ENCODE measurements at places on chromosomes 3 and 15. TPM values are rescaled to one million over a fixed set of nuclear protein-coding genes. Genes with fewer than 3 reads are reported as not detected.
A peak's percentile ranks its signal among the peaks of the same experiment; 100 is the strongest.

- H3K27ac ChIP-seq = no peak within 1 kb of the TSS
- H3K36me3 ChIP-seq = no peaks in the 10 kb centered on the region
- H3K27me3 ChIP-seq = peaks cover 65% of the 10 kb centered on the region
- DNase-seq = no peak
- no peaks in the 10 kb centered on the region for H3K4me1 ChIP-seq
Observed at GRCh38 chr15:80404057-80404760, at the start of gene ARNT2. TSS of gene ARNT2 (plus strand) at chr15:80404382. CDS start at chr15:80404516, 134 bp downstream.

DNA sequence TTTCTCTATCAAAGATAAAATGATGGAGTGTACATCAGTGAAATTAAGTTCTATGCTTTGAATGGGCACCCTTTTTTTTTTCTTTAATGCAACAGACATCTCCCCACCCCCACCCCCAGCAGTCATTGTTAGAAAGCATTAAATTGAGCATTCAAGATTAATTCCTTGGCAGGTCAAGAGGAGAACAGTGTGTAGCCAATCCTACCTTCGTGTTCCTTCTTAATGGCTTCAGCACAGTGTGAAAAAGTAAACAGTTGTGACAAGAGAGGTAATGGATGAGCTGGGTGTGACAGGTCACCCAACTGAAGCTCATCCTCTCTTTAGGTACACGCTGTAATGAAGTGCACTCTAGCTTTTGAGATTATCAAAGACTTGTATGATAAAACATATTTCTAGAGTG lies 198.5 kb upstream of the RARB start:
- H3K27me3 ChIP-seq = no peaks in the 10 kb centered on the region
- H3K27ac ChIP-seq = no peak overlapping the region
- no peak for DNase-seq
- H3K4me3 ChIP-seq = no peak overlapping the region
- no peaks in the 10 kb centered on the region for H3K36me3 ChIP-seq

GRCh38 chr3:195763843-195764825 lies 43.4 kb downstream of the MUC20 start:
- no peaks in the 10 kb centered on the region for H3K36me3 ChIP-seq
- H3K27me3 ChIP-seq = peaks cover 31% of the 10 kb centered on the region
- peak overlapping the region; percentile 20 for H3K27ac ChIP-seq

Gene PLA2G4B
- total RNA-seq = 17.0 TPM

- no peak for DNase-seq
- H3K36me3 ChIP-seq = no peaks in the 10 kb centered on the region
- H3K4me3 ChIP-seq = no peak overlapping the region
- no peak overlapping the region for H3K27ac ChIP-seq
- peaks cover 9% of the 10 kb centered on the region for H3K27me3 ChIP-seq
Observed at GRCh38 chr15:42133356-42133755, 23.1 kb downstream of the PLA2G4F start.

- DNase-seq = no peak
- no peak overlapping the region for H3K27ac ChIP-seq
- no peak overlapping the region for H3K4me3 ChIP-seq
- H3K27me3 ChIP-seq = no peaks in the 10 kb centered on the region
- H3K36me3 ChIP-seq = peaks cover 25% of the 10 kb centered on the region
Observed at GRCh38 chr15:64985366-64986033, 4.2 kb downstream of the SPG21 start.

Gene ACTRT3
- 0.20 TPM for total RNA-seq

DNA sequence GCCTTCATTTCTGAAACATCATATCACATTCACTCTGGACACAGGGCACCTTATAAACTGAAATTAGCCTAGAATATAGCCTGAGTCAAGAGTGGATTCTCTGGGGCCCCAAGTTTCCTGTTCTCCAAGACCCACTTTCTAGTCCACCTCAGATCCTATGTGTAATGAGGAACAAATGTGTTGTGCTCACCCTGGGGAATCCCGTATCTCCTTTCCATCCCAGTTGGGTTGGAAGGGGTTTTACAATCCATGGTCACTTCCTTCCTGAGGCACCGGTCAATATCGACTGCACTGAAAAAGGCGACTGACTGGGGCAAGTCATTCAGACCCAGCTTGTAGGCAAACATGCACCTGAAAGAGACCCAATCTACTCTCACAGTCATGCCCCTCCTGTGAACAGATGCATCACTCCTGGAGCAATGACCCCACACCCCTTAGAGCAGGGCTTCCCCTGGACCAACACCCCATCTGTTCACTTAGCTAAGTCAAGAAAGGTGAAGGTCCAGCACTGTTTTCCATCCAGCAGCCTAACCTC lies 17.4 kb downstream of the POLG start:
- H3K27me3 ChIP-seq = no peaks in the 10 kb centered on the region
- H3K4me1 ChIP-seq = peaks cover 28% of the 10 kb centered on the region
- H3K27ac ChIP-seq = peak overlapping the region; percentile 36
- H3K36me3 ChIP-seq = peaks cover 69% of the 10 kb centered on the region
- no peak for DNase-seq
- no peak overlapping the region for H3K4me3 ChIP-seq

DNA sequence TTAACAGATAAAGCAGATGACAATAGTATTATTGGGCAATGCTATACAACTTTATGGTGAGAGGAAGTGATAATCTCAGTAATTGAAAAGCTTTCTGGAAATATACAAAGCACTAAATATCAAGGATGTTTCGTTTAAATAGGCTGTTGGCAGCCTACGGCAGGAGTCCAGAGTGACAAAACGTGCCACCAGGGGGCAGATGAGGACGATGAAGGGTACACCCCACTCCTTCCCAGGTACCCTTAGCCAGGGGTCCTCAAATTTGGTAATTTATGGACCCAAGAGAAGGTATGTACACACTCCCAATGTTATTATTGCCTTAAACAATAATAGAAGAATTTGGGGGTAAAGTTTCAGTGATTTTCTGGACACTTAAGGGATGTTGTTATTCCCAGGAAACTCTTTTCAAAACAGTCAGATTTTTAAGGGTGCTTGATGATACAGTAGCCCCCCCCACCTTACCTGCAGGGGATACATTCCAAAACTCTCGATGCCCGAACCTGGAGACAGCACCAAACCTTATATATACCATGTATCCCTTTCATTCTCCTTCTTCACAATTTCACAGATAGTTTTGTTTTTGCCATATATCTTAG lies 1.4 kb upstream of the MAGEL2 start:
- H3K27ac ChIP-seq = no peak overlapping the region
- H3K27me3 ChIP-seq = peaks cover 7% of the 10 kb centered on the region
- no peak overlapping the region for H3K4me3 ChIP-seq
- no peaks in the 10 kb centered on the region for H3K4me1 ChIP-seq
- DNase-seq = peak; percentile 10
- H3K36me3 ChIP-seq = no peaks in the 10 kb centered on the region

DNA sequence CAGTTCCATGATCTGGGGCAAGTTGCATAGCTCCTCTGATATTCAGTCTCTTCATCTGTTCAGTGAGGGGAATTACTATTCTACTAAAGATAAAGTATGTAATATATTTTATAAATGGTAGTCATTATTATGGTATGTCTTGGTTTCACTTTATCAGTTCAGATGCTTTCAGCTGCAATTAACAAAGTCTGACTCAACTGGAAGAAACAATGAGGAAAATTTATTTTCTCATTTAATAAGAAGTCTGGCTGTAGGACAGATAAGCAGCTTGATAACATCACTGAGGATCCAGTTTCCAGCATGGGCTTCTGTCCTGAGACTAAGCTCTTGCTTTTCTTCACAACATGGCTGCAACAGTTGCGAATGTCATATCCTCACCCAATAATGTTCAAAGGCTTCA lies 354.3 kb upstream of the TRIM42 start:
- H3K27me3 ChIP-seq = no peaks in the 10 kb centered on the region
- no peak for DNase-seq
- no peak overlapping the region for H3K27ac ChIP-seq
- no peaks in the 10 kb centered on the region for H3K36me3 ChIP-seq
- H3K4me1 ChIP-seq = no peaks in the 10 kb centered on the region

DNA sequence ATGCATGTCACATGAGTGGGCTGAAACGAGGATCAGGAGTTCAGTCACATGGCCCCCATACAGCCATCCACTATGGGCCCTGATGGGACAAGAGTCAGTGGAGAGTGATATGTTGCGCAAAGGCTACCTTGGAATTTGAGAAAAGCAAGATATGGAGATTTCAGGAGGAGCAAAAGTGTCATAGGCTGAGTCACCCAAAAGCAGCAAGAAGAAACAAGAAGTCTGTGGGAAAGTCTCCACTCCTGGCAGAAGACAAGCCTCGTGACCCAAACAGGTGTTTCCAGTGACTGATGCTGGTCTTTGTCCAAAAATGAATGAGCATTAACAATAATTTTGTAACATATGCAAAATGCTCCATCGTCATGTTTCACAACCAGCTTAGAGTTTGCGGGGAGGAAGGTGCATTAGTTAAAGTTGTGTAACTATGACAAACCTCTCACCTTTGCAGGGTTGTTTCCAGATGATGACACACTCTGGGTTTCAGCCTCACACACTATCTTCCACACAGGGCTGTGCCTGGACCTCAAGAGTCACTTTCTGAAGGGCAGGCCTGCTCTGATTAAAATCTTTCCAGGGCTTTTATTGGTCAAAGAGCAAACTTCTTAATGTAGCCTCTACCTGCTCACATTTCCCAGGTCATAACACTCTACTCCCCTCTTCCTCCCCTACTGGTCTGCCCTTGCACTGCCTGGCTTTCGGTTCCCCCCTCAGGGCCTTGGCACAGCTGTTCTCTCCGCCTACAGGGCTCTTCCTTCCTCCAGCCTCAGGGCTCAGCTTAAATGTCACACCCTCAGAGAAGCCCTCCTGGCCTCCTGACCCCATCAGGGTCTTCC lies 3.9 kb upstream of the DNASE1L3 start:
- no peaks in the 10 kb centered on the region for H3K36me3 ChIP-seq
- H3K4me3 ChIP-seq = no peak overlapping the region
- H3K4me1 ChIP-seq = peaks cover 16% of the 10 kb centered on the region
- H3K27ac ChIP-seq = peak overlapping the region; percentile 27
- DNase-seq = no peak

DNA sequence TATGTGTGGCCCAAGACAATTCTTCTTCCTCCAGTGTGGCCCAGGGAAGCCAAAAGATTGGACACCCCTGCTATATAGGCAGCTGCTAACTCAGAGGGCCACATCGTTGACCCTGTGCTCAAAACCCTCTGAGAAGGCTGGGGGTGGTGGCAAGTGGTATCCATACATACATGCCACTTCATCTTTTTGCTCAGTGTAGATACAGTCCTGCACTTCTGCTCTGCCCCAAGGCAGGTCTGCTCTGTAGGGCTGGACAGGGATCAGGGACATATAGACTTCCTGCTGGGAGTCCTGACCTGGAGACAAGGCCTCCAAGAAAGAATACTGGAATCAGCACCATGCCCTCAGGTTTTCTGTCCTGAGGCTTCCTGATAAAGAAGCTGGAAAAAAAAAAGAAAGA lies 4.5 kb upstream of the HCN4 start:
- DNase-seq = no peak
- H3K27me3 ChIP-seq = peaks cover 31% of the 10 kb centered on the region
- no peak overlapping the region for H3K27ac ChIP-seq
- no peaks in the 10 kb centered on the region for H3K36me3 ChIP-seq
- peaks cover 3% of the 10 kb centered on the region for H3K4me1 ChIP-seq
- H3K4me3 ChIP-seq = no peak overlapping the region

Gene HCLS1
- total RNA-seq = 350 TPM

Gene GOLGB1
- total RNA-seq = 31.7 TPM

Gene STRA6
- not detected for total RNA-seq

DNA sequence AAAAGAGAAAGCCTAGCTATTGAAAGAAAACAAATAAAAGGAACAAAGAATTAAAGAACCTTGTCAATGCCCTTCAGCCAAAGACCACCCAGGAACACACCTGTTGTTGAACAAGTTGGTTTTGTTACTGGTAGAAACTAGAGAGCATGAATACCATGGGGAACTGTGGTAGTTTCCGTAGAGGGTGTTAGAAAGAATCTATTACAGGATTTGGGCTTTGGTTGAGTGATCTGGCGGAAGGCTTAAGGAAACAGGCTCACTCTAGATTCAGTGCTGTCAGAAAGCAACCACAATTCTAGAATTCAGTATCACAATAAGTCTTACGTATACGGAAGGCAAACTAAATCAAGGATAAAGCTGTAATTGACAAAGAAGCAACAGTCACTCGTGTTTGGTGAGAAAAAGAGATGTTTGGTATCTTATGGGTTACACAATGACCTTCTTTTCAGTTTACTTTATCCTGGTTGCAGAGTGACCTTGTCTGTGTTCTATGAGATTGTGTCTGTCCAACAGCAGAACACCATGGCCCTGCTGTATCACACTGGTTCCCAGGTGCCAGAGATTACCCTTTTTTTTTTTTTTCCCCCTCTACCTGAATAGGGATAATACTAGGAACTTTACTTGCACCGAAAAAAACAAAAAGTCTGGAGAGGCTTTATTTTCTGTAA lies 265.9 kb downstream of the SHQ1 start:
- H3K4me3 ChIP-seq = no peak overlapping the region
- no peak for DNase-seq
- no peaks in the 10 kb centered on the region for H3K36me3 ChIP-seq

DNA sequence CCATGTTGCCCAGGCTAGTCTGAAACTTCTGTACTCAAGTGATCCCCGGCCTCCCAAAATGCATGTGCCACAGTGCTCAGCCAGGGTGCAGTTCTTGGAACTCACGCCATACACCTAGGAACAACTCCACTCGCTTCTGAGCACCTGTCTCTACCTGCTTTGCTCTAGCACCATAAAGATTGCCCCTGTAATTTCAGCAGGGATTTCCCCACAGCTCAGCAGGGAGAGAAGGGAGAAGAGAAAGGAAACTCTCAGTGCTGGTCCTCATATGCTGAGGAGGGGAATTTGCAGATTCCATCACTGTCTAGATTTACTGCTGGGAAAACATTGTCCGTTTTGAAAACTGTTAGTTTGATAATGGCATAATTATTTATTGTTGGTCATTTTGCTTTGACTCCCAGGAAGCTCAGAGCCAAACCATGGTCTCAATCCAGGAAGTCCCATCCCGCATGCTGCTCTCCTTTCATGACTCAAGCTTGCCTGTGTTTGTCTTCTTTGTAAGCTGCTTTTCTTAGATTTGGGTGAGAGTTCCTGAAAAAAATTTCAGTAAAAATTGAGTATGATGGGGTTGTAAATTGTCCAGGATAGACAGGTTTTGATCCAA lies 24.2 kb downstream of the TRIM71 start:
- peaks cover 15% of the 10 kb centered on the region for H3K4me1 ChIP-seq

GRCh38 chr3:111947231-111947630 lies 31.6 kb upstream of the ABHD10 start:
- H3K4me1 ChIP-seq = no peaks in the 10 kb centered on the region
- H3K27ac ChIP-seq = no peak overlapping the region
- H3K27me3 ChIP-seq = peaks cover 14% of the 10 kb centered on the region

GRCh38 chr3:184604615-184605290 lies 43.2 kb downstream of the EPHB3 start:
- H3K36me3 ChIP-seq = no peaks in the 10 kb centered on the region
- H3K27me3 ChIP-seq = peaks cover 69% of the 10 kb centered on the region
- no peak overlapping the region for H3K4me3 ChIP-seq
- peaks cover 21% of the 10 kb centered on the region for H3K4me1 ChIP-seq
- no peak for DNase-seq
- H3K27ac ChIP-seq = no peak overlapping the region

GRCh38 chr3:188568736-188569135 lies 414.8 kb downstream of the LPP start:
- no peaks in the 10 kb centered on the region for H3K27me3 ChIP-seq
- H3K4me3 ChIP-seq = no peak overlapping the region
- no peaks in the 10 kb centered on the region for H3K36me3 ChIP-seq
